ENCODE measurements at places on chromosomes 6 and 20. TPM values are rescaled to one million over a fixed set of nuclear protein-coding genes. Genes with fewer than 3 reads are reported as not detected.

The HEY2 gene
- not detected for total RNA-seq

The ISM1 gene
- total RNA-seq, result not detected

The OVOL2 gene
- not detected for total RNA-seq

DNA sequence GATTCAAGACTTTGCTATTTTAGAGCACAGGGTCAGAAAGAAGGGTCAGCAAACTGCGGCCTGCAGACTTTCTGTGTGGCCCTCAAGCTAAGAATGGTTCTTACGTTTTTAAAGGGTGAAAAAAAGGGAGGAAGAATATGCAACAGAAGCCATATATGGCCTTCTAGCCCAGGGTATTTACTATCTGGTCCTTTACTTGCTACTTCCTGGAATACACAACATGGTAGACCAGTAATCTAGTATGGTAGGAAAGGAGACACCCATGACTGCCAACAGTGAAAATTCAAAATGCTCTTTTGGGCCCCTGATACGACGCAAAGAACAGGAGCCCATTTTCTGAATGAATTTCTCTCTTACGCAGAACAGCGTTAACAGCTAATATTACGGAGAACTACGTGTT, 60.4 kb upstream of the EMILIN3 start:
- DNase-seq, result no peak

DNA sequence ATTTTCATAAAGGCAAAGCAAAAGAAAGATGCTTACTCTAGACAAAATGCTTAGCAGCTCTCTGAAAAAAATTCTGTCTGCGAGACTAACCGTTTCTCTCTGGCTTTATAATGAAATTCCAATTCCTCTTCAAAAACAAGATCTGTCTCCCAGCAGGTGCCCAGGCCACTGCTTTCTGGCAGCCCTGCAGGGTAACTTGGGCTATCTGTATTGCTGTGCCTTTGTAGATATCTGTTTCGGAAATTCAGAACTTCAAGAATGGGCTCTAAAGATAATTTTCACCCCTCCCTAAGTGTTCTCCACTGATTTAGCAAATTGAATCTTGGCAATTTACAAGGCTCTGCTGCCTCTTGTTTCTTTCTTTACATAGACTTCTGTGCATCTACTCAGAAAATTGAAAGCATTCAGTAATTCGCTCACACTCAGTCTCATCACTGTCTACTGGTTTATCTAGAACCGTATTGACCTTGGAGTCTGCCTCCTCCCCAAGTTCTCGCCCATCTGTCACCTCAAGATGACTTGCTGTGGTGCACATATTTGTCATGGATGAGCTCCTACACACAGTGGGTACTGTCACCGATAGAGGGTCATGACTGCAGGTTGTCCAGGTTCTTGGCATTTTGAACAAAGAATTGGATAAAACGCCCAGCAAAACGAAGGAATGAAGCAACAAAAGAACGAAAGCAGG, 26.4 kb upstream of the FABP7 start:
- no peak for DNase-seq
